ENCODE measurements at places on chromosomes 4 and X. TPM values are rescaled to one million over a fixed set of nuclear protein-coding genes. Genes with fewer than 3 reads are reported as not detected.
A peak's percentile ranks its signal among the peaks of the same experiment; 100 is the strongest.

DNA sequence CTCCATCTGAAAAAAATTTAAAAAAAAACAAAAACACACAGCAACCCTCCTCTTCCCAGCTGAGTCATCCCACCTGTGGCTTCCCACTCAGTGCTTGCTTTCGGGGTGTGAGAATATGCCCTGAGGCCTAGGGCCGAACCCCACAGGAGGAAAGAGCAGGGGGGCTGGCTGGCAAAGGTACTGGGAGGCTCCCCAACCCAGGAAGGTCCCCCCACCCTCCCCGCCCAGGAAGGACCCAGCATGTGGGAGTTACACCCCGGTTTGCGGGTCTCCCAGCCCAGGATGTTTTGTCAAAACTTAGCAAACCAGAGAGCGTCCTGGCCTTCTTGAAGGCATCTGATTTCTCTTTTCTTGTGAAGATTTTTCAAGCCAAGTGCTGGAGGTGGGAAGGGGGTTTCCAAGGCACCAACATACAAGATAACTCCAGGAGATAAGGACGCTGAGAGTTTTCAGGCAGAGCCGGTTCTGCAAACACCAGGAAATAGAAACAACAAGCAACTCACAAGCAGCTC, 25.7 kb upstream of the CSF2RA start:
- DNase-seq = no peak

- DNase-seq = peak; percentile 28
Measured at GRCh38 chrX:140712413-140713173, 3.0 kb downstream of the LINC00632 start.

- no peak for DNase-seq
Measured at GRCh38 chrX:104137496-104137895, 19.3 kb downstream of the SLC25A53 start.

DNA sequence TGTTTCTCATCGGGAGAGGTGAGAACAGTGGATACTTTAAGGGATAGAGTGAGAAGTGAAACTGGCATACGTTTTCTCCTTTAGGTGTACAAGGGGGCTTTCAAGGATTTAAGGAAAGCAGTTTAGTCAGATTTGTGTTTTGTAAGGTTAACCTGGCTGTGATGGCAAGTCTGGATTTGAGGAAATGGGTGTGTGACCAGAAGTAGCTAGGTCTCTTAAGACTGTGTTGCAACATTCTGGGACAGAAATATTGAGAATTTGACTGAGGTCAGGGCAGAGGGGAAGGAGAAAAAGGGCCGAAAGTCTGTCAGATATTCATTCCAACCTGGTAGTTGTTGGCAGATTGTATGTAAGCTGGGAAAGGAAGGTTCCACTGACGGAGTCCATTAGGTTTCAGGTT, 10.4 kb upstream of the GABRE start:
- DNase-seq = no peak

GRCh38 chr4:98503676-98504075, 154.7 kb downstream of the TSPAN5 start:
- DNase-seq = no peak

Gene HPGDS
- 7.4 TPM for total RNA-seq

DNA sequence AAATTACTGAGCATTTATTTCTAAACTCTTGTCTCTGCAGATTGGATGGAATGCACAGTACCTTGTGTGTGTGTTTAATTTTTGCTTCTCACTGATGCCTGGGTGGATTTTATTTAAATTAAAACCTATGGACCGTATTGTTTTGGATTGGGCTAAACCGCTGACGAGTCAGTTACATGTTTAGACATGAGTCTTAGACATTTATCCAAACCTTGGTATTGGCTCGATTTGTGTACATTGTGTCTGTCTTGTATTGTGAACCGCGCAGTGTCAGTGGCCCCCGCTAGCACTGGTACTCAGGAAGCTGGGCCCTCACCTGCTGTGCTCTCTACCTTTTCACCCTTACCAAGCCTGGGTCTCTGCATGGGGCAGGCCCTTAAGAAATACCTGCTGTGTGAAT, 40.8 kb upstream of the TADA2B start:
- no peak for DNase-seq
